NCI-H187 (cell line): ENCODE measurements at places on chromosomes 6 and 20.

DNA sequence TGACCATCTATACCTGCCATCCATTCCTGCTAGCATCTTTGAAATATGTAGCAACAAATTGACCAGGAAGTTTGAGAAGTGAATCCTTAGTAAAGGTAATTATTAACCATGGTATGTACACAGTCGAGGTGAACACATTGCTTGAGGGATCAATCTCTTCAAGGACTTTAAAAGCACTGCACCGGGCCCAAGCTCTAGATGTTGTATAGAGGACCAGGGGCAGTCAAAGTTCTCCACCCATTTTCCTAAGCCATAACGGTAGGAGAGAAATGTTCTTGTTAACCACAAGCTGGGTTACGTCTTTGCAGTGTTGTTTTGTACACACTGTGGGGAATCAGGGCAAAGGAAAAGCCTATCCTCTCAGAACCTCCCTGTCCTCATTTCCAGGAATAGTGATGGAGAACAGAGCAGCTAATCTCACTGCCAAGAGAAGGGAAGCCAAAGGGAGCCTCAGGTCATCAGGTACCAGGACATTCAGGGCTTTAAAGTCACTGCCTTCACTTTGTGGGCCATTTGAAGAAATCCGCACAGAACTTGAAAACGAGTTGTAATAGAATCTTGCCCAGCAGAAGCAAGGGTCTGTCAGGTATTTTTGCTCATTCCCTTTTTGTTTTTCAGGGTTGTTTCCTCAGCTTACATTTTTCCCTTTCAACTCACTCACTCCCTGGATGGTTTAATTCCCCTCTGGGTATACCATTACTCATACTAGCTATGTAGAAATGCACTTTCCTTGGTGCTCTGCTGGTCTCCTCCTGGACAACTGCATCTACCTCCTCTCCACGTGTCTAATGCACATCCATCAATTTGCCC lies 5.3 kb upstream of the PM20D2 start:
- DNase-seq: no peak

GRCh38 chr20:21436205-21436604 lies 38.9 kb upstream of the NKX2-4 start:
- no peak for DNase-seq

DNA sequence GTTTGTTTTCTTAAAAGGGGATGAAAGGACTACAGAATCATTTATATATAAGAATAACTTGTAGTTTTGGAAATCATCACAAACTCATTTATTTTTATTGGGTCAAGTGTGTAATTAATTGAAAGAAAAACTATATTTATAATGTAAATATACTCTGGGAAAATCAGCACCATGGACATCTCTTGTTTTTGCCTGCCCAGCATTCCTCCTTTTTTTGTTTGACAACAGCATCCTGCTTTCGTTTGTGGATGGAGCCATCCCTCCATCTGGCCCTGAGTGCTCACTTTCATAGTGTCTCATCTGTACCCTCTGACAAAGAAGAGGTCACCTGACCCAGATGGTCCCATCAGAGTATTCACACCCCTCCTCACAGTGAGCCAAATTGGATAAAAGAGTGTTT lies 308.2 kb upstream of the HTR1E start:
- no peak for DNase-seq

DNA sequence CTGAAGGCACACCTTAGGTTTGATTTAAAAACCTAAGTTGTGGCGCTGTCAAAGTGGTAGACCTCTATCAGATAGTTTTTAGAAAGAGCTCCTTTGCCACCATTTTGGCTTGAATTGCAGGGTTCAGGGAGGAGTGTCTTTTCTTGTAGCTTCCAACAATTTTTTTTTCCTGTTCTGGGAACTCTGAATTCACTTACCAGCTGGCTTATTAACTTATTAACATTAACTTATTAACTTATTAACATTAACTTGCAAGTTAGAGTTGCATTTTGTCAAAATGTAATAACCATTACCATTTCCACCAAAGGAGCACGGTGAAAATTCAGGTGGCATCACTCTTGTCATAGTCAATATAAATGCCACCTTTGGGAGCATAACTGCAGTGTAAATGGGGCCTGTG lies 181.9 kb downstream of the ISM1 start:
- no peak for DNase-seq

- DNase-seq: no peak
These were observed 130.8 kb downstream of the TIAM2 start for GRCh38 chr6:155125906-155126305.

- no peak for DNase-seq
These were observed 147.8 kb downstream of the EYA2 start for GRCh38 chr20:47042464-47042863.

DNA sequence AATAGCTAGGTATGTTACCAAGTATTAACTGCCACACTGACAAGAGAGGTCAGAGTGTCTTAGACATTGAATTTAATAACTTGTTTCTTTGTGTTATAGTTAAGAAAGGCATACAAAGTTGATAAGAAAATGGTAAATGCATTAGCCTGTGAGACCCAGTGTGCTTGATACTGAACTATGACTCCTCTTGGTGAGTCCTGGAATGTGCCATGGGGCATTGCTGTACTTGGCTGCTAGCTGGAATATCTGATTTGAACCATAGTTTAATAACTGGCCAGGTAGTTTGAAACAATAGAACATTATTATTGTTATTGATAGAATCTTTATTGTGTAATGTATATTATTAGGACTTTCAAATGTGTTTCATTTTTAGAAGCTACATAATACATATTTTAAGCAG lies 70.0 kb downstream of the ZFAND3 start:
- no peak for DNase-seq

- no peak for DNase-seq
These were observed 101.7 kb upstream of the SASH1 start for GRCh38 chr6:148240861-148241477.

- no peak for DNase-seq
These were observed 258.9 kb downstream of the COL12A1 start for GRCh38 chr6:74946961-74947360.

GRCh38 chr6:26126394-26127235 lies 39.4 kb downstream of the HFE start:
- DNase-seq: no peak

- DNase-seq: no peak
These were observed 392 bp upstream of the TASP1 start for GRCh38 chr20:13639150-13639497.

DNA sequence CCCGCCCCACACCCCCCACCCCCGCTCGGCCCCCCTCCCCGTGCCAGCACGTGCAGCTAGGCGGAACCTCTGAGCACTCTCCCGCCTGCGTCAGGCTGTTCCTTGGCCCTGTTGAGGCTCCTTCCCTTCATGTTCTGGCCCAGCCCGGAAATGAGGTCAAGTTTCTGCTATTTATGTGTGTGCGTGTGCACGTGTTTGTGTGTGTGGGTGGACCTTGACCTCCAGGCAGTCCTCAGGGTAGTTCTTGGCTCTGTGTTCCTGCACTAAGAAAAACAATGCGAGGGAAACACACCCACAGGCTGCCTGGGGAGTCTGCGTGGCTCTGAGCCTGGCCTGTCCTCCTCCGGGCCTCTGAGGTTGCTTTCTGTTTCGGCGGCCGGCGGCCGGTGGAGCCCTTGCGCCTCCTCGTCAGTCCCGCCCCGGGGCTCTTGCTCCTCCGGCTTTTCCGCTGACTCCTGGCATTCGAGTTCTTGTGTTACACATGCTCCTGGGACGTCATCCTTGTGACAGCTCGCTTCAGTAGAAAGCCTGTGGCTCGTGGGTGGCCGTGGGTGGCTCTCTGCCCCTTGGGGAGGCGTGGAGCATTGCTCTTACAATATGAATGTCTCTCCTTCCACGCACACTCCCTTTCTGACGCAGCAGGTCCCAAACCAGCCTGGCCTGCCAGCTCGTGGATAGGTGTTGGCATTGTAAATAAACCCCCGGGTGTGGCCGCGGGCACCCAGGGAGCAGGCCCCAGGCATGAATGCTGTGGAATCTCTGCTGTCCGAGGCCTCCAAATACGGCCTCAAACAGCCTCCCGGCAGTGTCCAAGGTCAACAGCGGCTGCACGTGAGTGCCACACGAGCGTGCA lies 10.0 kb downstream of the SLCO4A1 start:
- DNase-seq: no peak

GRCh38 chr6:105270511-105270910 lies 90.7 kb upstream of the POPDC3 start:
- DNase-seq: no peak

GRCh38 chr6:158834675-158835385 lies 15.7 kb upstream of the EZR start:
- DNase-seq: no peak

GRCh38 chr6:25944688-25945574 lies 14.4 kb upstream of the SLC17A2 start:
- DNase-seq: no peak

GRCh38 chr6:16947375-16948015 lies 154.4 kb upstream of the STMND1 start:
- DNase-seq: peak; percentile 58

DNA sequence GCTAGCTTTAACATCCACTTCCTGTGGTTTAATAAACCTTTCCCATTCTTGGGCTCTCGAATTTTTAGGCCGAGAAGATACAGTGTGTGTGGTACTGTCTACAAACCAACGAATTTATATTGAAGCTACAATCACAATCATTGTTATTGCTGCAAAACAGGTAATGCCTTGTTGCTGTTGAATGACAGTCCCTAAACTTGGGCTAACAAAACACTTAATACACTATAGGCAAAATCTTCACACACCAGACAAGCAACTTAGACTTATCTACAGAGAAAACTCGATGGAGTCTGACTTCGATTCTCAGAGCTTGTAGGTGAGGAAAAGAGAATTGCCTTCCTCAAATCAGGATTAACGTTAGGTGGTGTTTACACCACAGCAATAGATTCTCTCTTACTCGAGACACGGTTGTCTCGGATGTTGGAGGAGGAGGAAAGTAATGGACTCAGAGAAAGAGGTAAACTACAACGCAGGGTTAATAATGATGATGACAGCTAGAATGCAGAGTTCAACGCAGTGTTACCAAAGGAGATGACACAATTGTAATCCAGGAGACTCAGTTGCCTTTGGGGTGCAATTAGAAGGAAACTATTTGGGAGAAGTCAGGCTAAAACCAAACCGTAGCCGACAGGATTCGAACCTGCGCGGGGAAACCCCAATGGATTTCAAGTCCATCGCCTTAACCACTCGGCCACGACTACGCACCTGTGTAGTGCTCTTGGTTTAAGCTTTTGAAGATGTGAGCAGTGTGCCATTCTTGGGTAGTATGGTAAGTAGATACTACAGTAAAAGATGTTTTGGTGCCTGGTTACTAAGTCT lies 32.5 kb upstream of the ZNF184 start:
- peak; percentile 27 for DNase-seq

DNA sequence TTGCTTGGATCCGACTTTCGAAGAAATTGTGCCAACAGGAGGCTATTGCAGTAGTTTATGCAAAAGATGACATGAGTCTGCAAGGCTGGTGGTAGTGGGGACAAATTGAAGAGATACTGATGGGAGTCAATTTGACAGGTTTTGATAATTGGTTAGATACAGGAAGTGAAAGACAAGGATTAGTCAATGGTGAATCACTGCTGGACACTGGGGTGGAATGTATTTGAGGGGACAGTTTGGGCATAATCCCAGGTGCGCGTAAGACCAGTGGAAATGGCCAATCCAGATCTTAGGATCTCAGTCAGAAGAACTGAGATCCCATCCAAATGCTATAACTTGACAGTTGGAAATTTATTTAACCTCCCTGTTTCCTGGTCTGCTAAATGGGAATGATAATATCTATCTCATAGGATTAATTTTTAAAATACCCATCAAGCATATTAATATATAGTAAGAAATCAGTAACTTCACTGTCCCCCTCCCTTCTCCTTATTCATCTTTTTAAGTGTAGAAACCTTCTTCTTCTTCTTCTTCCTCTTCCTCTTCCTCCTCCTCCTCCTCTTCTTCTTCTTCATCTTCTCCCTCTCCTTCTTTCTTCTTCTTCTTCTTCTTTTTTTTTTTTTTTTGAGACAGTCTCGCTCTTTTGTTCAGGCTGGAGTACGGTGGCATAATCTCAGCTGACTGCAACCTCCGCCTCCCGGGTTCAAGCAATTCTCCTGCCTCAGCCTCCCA lies 30.9 kb upstream of the ERVFRD-1 start:
- DNase-seq: no peak

- no peak for DNase-seq
These were observed 112.5 kb upstream of the EMILIN3 start for GRCh38 chr20:41479113-41479512.

GRCh38 chr6:7004581-7005297 lies 103.0 kb upstream of the RREB1 start:
- no peak for DNase-seq

GRCh38 chr6:17393892-17394631 lies 667 bp downstream of the CAP2 start:
- DNase-seq: no peak

DNA sequence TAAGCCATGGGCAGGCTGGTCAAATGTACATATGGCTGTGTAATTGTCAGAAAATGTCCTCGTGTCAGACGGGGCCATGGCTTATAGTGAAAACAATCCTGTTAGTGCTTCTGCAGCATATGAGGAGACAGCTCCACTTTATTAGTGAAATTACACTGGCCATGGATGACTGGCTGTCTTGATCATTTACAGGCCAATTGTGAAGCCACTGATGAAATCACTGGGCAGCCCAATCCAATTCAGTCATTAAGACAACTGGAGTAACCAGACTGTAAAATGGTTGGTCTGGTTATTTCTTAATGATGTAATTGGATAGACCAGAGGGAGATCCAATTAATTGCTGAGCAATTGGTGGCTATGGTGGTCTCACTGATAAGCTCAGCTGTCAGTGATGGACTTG lies 749.5 kb downstream of the KIF16B start:
- no peak for DNase-seq

- DNase-seq: no peak
These were observed 109.5 kb upstream of the HSF2 start for GRCh38 chr6:122289762-122290539.

GRCh38 chr6:159125951-159126352 lies 43.2 kb upstream of the FNDC1 start:
- DNase-seq: no peak

- DNase-seq: no peak
These were observed 40.4 kb upstream of the TBC1D7 start for GRCh38 chr6:13368731-13369115.

DNA sequence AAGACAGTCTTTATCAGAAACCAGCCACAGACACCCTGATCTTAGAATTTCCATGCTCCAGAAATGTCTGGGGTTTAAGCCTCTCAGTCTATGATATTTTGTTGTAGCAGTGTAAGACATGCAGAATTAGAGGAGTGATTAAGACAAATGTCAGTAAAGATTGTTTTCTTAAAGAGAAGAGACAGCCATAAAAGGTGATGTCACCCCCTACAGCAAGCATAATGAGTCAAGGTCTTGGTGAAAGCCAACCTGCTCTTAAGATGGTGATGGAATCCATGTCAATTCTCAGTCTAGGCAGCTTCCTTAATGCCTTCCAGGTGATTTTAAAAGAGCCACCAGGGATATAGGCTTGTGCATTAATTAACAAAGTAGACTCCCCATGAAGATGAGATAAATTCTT lies 849.9 kb upstream of the EPHA7 start:
- no peak for DNase-seq
